ENCODE measurements at places on chromosomes 2 and 18.

DNA sequence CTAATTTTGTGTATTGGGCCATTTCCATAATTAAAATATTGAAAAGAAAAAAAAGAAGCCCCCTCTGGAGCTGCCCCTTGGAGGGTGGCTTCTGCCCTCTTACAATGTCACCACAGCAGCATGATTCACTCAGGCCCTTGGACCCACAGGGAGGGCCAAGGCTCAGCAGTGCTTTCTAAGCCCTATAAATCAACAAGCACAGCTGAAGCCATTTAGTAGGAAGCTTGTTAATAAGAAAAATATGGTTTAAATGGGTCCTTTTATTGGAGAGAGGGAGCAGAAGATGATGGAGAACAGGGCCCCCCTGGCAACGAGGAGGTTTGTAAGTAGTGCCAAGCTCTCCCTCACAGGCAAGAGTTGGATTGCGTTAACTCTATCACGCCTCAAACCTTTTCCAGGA lies 107.6 kb upstream of the FZD7 start:
- no peak for DNase-seq

- DNase-seq = peak; percentile 48
Observed at GRCh38 chr18:26405190-26405801, 143.1 kb downstream of the KCTD1 start.

DNA sequence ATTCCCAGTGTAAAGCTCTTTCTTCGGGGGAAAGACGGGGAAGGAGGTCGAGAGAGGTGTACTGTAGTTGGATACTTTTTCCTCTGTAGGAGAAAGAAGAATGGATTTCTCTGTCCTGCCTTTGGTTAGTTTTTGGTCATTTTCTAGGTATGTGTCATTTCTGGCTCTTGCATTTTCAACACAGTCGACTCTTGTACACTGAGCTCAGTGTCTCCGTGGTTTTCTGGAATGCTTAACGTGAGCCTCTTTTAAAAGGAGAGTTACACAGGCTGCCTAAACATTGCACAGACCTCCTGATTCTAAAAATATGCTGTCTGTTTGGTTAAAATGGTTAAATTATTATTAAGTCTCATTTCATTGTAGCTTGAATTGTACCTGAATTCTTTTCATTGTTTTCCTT lies 21.8 kb upstream of the GLS start:
- DNase-seq = peak; percentile 77

GRCh38 chr2:10720947-10721395 lies 459 bp upstream of the ATP6V1C2 start:
- no peak for DNase-seq

DNA sequence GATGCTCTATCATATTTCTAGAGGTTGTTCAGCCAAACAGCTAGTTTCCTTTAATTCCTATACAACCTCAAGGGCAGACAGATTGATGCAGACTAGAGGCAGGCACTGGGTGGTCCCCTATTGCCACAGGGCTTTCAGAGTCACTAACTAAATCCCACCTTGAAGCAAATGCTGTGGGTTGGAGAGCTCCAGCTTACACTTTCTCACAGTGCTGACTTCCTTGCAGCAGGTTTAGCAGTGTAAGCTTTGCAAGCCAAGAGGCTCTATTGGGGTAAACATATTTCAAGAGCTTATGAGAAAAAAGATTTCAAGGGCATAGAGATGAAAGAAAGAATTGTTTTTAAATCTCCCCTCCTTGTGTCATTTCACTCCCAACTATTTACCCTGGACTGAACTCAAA lies 366.5 kb upstream of the CRIM1 start:
- peak; percentile 1 for DNase-seq

DNA sequence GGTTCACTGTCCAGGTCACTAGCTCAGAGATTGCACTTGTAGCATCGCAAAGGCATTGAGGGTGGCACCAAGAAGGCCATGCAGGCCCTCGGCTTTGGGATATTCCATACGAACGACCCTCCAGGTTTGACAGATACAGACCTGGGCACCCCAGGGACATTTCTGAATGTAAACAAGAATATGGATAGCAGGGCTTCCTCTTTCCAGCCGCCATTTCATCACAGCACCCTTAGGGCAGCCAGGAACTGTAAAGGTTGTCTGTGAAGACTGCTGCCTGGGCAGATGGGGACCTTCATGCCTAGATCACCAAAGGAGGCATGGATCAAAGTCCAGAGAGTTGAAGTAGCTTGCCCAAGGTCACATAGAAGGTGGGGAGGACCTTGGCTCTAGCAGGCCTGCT lies 70.5 kb downstream of the ACTR2 start:
- no peak for DNase-seq

GRCh38 chr18:10167759-10168158 lies 253.9 kb downstream of the VAPA start:
- DNase-seq = no peak

- peak; percentile 83 for DNase-seq
Observed at GRCh38 chr2:47208852-47209606, 53.9 kb upstream of the STPG4 start.

DNA sequence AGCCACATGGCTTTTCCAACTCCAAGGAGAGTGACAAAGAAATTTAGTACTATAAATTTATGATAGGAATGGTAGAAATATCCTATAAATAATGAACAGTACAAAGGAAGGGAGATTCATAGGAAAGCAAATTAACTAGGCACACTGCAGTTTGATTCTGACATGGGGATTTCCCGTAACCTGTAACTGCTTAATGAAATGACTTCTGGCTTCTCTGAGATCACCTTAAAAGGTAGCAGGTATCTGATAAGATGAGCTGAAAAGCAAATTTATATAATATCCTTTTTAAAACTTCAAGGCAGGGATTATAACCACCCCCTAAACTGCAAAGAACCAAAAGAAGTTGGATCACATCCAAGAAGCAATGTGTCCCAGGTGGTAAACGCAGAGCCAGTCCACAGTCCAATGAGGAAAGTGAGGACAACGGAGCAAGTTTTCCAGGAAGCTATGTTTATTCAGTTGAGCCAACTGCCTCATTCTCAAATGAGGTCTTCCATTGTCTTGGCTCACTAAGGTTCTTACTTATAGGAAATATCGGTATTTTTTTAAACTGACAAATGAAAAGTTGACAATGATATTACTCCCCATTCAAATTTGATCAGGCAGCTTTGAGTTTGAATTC lies 43.0 kb downstream of the WIPF1 start:
- no peak for DNase-seq

DNA sequence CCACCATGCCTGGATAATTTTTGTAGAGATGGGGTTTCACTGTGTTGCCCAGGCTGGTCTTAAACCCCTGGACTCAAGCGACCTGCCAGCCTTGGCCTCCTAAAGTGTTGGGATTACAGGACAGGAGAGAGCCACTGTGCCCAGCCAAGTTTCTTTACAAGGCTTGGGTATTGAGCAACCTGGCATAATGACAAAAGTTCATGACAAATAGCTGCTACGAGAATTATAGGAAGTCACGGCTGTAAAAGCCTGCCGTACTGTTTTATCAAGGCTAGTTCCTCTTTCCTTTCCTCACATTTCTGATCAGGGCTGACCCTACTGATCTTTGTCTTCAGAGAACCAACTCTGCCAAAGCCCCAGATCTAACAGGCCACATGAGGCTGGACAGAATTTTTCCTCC lies 490.4 kb upstream of the SPRED2 start:
- DNase-seq = no peak

DNA sequence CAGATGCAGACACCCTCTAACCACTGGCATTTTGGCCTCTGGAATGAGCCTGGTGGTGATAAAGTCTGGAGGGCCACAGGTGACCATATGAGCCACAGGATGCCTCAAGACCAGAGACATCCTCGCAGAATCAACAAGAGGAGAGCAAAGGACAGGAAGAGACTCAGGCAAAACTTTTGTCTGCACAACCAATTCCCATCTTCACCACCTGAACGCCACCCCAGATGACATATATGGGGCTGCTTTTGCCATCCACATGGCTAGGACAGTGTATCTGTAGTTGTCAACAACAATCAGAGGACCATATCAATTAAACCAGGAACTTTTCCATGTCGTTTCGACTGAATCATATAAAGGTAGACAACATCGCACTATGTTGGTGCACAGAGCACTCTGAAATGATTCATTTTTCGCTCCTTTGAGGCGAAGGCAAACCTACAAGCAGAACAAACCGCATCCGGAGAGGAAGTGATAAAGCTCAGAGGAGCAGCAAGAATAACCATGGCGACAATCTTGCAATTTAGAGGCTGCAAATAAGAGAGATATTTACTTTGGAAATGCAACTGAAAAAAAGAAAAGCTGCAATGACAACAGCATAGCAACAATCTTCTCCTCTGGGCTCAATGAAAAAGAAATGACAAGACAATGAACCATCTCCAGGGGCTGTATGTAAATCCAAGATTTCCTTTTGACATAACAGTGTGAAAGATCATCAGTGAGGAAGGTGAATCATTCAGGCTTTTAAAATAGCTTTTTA lies 204.5 kb downstream of the ARL4C start:
- DNase-seq = no peak

DNA sequence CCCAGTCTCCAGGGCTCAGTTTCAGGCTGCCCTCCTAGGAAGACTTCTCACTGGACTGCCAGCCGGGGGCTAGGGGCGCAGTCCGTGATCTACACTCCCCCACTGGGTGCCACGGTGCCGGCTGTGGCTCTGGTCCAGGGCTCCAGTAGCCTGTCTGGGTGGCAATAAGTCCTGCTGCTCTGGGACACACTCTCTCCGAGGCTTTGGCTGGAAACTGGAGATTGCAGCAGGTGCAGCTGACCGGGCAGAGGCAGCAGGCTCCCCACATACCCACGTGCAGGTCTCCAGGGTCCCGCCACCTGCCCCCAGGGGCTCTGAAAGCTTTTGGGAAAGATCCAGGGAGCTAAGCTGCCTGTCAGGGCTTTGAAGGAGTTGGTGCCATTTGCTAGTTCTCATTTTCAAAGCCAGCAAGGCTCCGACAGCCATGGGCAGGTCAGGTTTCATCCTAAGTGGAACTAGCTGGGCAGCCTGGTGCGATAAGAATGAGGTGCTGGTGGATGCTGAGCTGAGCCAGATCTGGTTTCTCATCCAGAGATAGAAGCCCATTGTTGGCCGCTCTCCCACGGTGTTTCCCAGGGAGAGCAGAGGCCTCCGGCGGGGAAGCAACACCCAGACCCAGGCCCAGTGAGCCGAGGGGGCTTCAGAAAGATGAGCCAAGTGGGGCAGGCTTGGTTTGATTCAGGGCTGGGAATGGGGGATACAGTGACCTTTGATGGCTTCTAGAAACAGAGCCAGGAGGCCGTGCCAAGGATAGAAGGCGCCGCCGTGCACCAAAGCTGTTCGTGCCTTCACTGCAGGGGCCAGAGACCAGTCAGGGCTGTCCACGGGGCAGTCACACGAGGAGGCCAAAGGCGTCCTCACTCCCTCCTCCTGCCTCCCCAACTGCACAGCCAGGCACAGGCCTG lies 141.7 kb upstream of the GPC1 start:
- DNase-seq = no peak

GRCh38 chr2:111706481-111707001 lies 177.5 kb downstream of the ANAPC1 start:
- DNase-seq = no peak

DNA sequence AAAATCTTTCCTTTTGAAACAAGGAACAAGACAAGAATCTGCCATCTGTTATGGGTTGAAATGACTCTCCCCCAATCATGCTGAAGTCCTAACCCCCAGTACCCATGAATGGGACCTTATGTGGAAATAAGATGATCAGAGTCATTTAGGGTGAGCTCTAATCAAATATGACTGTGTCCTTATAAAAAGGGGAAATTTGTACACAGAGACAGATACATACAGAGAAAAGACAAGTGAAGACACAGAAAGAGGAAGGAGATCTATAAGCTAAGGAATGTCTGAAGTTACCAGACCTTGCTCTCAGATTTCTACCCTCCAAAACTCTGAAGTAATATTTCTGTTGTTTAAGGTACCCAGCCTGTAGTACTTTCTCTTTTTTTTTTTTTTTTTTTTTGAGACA lies 15.7 kb downstream of the TGFBRAP1 start:
- DNase-seq = no peak

DNA sequence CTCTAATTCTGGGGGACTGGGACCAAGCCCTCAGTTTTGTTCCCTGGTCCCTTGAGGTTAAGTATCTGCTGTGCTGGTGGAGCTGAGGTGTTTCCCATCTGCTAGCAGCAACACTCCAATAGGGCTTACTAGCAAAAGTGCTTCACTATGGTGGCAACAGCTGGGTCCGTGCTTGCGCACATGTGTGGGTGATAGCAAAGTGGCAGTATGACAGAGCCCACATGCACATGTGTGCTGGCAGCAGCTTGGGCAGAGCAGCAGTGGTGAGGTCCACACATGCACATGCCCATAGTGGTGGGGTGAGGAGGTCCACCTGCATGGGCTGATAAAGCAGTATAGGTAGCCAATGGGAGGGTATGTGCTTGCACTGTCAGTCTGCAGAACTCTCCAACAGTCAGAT lies 1723.7 kb downstream of the SUCLG1 start:
- DNase-seq = no peak

Measured in iris pigment epithelial cell (primary cell).